ENCODE measurements at places on chromosomes 1 and 21. TPM values are rescaled to one million over a fixed set of nuclear protein-coding genes. Genes with fewer than 3 reads are reported as not detected.

DNA sequence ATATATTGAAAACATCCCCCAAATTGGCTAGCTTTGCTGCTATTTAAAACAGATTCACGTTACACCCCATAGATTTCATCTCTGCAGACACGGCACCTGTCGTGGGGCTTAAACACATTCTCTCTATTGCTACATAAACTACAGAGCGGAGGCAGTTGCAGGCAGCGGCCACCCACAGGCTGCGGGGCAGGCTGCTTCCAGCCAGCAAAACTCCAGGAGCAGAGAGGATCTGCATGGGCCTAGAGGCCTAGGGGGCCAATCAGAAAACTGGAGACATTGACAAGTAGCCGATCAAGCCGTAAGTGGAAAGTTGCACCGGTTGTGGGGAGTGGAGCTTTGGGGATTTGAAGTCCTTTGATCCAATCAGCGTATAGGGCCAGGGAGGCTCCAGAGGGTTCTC is 129.0 kb upstream of the KLHDC7A start:
- H3K36me3 ChIP-seq = no peaks in the 10 kb centered on the region
- H3K4me1 ChIP-seq = no peaks in the 10 kb centered on the region
- H3K27ac ChIP-seq = no peak overlapping the region
- DNase-seq = no peak
- peaks cover 64% of the 10 kb centered on the region for H3K27me3 ChIP-seq
- no peak overlapping the region for H3K4me3 ChIP-seq

The EPHA2 gene
- total RNA-seq = not detected

DNA sequence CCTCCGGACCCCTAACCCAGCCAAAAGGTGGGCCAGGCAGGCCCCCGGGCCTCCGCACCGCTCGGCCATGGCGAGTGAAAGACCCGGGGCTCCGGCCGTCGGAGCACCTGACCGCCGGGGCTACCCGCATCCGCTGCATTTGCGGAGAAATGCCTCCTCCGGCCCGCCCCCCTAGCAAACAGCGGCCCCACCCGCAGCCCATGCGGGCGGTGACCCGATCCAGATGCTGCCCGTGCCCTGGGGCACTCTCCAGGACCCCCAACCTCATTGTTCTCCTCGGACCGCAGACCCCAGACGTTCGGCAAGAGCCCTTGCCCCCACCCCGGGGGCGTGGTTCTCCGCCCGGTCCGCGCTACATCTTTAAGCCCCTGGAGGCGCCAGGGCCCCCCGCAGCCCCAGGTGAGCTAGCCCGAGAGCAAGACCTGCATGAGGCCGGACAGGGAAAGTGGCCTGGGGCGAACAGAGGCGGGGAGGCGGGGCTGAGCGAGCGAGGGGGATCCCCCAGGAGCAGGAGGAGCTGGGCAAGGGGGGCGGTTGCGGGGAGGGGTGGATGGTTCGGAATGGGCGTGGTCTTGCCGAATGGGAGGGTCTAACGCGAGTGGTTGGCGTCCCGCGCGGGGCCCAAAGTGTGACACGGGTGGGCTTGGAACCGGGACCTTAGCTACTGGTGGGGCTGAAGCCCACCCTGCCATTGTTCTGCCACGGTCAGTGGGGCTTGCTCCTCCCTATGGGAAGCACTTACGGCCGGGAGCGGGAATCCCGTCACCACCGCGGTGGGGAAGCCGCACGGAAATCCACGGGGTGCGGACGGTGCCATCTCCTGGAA is 6.3 kb upstream of the CRYBG2 start:
- peaks cover 11% of the 10 kb centered on the region for H3K27me3 ChIP-seq
- DNase-seq = peak; percentile 56
- H3K27ac ChIP-seq = peak overlapping the region; percentile 90
- H3K4me3 ChIP-seq = peak overlapping the region; percentile 88
- H3K36me3 ChIP-seq = peaks cover 3% of the 10 kb centered on the region

DNA sequence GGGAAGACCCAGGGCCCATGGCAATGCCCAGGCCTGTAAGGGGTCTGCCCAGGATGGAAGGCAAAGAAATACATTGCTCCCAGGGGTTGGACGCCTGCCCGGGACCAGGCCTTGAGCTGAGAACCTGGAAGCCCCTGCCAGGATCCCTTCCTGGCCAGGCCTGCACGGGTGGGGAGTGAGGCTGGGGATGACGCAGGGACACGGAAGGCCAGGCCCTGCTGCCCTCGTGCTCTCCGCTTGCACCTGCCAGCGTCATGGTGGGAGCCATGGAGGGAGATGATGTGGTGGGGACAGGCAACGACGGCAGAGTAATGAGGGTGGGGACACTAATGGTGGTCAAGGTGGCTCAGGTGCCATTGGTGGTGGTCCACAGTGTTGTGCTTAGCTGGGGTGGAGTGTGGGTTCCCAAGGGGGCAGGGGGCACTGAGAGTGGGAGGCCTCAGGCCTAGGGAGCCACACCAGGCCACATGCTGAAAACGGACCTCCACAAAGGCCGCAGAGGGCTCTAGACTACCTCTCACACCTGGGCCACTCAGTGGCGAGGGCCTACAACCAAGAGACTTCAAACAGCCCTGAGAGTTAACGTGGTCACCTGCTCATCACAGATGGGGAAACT is 4.3 kb downstream of the HES3 start:
- DNase-seq = no peak
- H3K4me3 ChIP-seq = no peak overlapping the region
- H3K36me3 ChIP-seq = peaks cover 2% of the 10 kb centered on the region
- H3K27ac ChIP-seq = no peak overlapping the region

DNA sequence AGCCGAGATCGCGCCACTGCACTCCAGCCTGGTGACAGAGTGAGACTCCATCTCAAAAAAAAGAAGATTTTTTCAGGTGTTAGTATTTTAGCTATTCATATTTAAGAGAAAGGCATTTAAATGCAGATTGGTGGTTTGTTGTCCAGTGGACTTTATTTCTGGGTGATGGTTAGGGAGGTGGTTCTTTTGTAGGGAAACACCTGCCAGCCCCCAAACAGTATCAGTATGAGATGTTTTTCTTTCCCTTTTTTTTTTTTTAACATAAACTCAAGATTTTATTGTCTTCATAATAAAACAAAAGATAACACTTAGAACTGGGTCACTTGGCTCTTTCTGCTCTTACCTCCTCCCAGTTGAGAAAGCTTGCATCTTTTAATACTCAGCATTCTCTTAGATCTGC is 9.9 kb downstream of the CCDC18 start:
- H3K27me3 ChIP-seq = no peaks in the 10 kb centered on the region
- peaks cover 3% of the 10 kb centered on the region for H3K36me3 ChIP-seq
- H3K27ac ChIP-seq = no peak overlapping the region
- H3K4me1 ChIP-seq = peaks cover 7% of the 10 kb centered on the region

Measured in T-helper 17 cell (primary cell).